Kidney (tissue), 22 donors: ENCODE measurements at places on chromosomes 5 and 9. TPM values are rescaled to one million over a fixed set of nuclear protein-coding genes. Genes with fewer than 3 reads are reported as not detected.

- DNase-seq = no peak
These were observed 316.4 kb upstream of the GRIN3A start for GRCh38 chr9:102054811-102055210.

GRCh38 chr5:132695956-132696355 lies 22.2 kb downstream of the IL4 start:
- DNase-seq = no peak

ATOX1 gene
- 611 TPM for polyA plus RNA-seq

NSUN2 gene
- polyA plus RNA-seq = 16.9 TPM

DNA sequence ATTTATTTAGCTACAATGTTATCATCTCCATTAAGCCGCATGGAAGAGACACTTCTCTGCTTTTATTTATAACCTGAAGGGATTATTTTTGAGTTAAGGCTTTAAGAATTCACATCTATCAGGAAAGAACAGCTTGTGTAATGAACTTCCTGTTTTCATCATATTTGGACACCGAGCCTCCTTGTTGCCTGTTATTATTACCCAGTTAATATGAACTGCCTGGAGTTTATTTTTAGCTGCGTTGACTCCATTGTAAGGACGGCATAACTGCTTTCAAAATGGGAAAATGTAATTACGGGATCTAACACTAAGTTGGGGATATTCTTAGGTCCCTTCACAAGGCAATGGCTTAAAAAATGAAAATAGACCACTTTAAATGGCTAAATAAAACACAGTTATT lies 89.0 kb upstream of the NR4A3 start:
- no peak for DNase-seq

ANKRD31 gene
- 0.17 TPM for polyA plus RNA-seq

- no peak for DNase-seq
These were observed 271.5 kb downstream of the CDK5RAP2 start for GRCh38 chr9:120308495-120308894.

GRCh38 chr5:52457810-52458209 lies 329.9 kb upstream of the ITGA1 start:
- DNase-seq = peak; percentile 4
